ENCODE measurements at places on chromosomes 2 and 18.

GRCh38 chr2:74815941-74816340 is 18.0 kb upstream of the HK2 start:
- no peak for DNase-seq

DNA sequence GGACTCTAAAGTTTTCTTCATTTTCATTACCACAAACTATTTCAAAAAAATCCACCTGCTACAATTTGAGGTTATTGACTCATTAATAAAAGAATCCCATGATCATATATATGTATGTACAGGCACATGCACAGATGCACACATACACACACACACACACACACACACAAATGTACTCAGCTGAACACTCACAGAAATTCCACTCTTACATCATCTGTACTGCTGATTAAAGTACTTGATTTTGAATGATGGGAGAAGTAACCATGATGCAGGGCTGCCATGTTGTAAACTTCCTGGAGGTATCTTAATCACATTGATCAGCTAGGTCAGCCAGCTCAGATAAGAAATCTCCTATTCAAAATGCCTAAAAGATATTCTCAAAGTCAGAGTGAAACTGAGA is 1313.2 kb upstream of the NRXN1 start:
- DNase-seq = no peak

- no peak for DNase-seq
These were observed 18.5 kb downstream of the GKN1 start for GRCh38 chr2:68992933-68993332.

- DNase-seq = no peak
These were observed 669 bp upstream of the PIKFYVE start for GRCh38 chr2:208265371-208265800.

DNA sequence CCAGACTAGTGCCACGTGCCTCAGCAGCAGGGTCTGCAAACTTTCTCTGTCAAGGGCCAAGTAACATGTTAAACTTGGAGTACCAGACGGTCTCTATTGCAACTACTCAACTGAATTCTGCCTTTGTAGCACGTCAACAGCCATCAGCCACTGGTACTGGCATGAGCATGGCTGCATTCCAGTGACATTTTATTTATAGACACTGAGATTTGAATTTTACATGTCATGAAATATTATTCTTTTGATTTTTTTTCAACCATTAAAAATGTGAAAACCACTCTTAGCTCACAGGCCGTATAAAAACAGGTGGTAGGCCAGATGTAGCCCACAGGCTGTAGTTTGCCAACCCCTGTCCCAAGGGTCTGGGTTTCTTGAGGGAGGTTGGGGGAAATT is 199.7 kb downstream of the TPGS2 start:
- DNase-seq = no peak
